Transverse colon (tissue), 4 donors: ENCODE measurements at places on chromosomes 1 and 21.

GRCh38 chr1:16252912-16253311, 15.9 kb upstream of the CPLANE2 start:
- DNase-seq = no peak

DNA sequence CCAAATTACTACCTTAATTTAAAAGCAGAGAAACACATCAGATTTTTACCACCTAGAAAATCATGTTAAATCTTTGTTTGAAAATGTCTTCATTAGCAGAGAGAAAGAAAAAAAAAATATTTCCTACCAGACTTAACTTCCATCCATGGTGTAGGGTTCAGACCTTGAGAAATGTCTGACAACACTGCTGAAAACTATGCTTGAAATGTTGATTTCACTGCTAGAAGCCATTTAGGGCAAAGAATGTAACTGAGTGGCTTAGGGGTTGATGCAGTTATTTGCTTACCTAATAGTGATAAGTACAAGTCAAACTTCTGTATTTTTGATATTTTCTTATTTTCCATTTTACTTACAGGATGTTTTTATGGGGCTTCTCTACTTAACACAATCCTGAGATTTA, 495.6 kb upstream of the NEGR1 start:
- DNase-seq = no peak

GRCh38 chr1:220879076-220879508, at the start of gene HLX:
Gene HLX, plus strand, starts transcription at chr1:220879443. Its CDS starts 415 bp downstream, at chr1:220879858.
- peak; percentile 86 for DNase-seq

GRCh38 chr21:17650292-17650691, 37.6 kb upstream of the BTG3 start:
- no peak for DNase-seq

DNA sequence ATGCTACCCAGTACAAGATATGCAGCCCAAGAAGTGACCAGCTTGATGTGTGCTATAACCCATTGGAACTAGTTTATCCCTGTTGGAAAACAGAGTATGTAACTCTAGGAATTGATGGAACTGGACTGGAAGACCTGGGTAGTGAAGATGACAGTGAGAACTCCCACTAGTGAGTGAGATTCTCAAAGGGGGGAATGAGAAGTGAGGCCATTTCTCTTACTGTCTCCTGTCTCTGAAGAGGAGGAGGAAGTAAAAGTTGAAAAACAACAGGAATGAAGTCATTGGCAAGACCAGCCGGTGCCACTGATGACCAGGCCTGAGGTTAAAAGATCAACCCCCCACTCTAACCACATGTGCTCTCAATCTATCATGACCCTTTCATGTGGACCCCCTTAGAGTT, 20.9 kb downstream of the PLA2G2F start:
- DNase-seq = no peak

GRCh38 chr21:15144026-15144425, 79.2 kb upstream of the NRIP1 start:
- DNase-seq = no peak

DNA sequence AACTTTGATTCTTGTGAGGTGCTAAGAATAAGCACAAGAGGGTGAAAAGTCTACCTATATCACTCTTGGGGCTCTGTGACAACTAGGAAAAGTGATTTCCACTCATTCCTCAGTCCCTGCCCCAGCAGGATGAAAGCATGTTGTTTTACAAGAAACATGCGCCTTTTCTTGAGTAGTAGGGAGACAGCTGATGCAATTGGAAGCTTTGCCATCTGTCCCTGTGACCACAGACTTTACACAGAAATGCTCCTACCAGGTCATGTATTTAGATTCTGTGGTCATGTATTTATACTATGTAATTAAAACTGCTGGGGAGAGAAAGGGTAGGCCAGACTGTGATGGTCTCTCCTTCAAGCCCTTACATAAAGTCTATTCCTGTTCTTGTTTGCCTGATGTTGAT, 445.5 kb downstream of the PTPRC start:
- no peak for DNase-seq

GRCh38 chr1:119720866-119721440, 9.2 kb downstream of the PHGDH start:
- no peak for DNase-seq
